ENCODE measurements at places on chromosomes 3 and 15. TPM values are rescaled to one million over a fixed set of nuclear protein-coding genes. Genes with fewer than 3 reads are reported as not detected.

Gene EOMES
- not detected for total RNA-seq

Gene ARL14
- 13.0 TPM for total RNA-seq

Gene PDCD10
- total RNA-seq: 84.6 TPM

Gene VEPH1
- total RNA-seq: 4.0 TPM

Gene SLC2A2
- not detected for total RNA-seq

Gene PDZRN3
- total RNA-seq: not detected

Gene CHRFAM7A
- not detected for total RNA-seq

Gene CASR
- not detected for total RNA-seq

Gene TNNC1
- total RNA-seq: 8.3 TPM

Gene ABCF3
- total RNA-seq: 137 TPM

Gene CMTM8
- 16.8 TPM for total RNA-seq

Gene GPR87
- total RNA-seq: 9.0 TPM

Gene SOX14
- total RNA-seq: not detected

Gene B2M
- total RNA-seq: 685 TPM

Gene WDR53
- 34.8 TPM for total RNA-seq

Gene SNX22
- total RNA-seq: 0.33 TPM

Gene TM4SF1
- total RNA-seq: 146 TPM

Gene THOC7
- 104 TPM for total RNA-seq

Gene TRPC1
- 3.8 TPM for total RNA-seq

Gene CNTN6
- total RNA-seq: not detected

Gene CHST13
- total RNA-seq: 0.52 TPM

DNA sequence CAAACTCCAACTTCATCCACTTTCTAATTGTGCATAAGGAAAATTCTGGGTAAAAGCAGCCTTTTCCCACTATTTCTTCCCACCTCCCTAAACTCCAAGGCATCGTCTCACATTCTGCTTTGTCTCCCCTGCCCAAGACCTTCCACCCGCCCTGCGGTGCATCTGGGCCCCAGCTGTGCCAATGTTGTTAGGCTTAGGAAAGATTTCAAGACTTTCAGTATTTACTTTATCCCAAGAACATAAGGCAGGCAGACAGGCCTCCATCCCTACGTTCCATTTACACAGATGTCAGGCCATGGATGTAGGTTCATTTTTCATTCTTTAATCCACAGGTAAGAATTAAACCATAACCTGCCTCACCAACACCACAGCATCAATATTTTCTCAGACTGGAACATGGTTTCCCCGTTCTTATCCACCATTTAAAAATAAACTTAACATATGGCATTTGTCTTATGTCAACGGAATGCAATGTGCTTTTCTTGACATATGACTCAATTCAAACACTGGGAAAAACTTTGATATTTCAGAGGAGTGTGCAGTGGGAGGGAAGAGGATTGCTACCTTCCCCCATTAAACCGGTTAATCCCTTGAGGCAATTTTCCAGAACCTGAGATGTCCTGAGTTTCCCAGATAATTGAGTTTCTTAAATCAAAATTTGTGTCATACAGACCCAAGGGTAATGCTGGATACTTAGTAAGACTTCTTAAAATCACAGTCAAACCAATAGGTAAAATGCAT, 238.0 kb upstream of the LRIG1 start:
- DNase-seq: peak; percentile 51

GRCh38 chr15:42984493-42985034, 64.0 kb upstream of the TTBK2 start:
- no peak for DNase-seq

DNA sequence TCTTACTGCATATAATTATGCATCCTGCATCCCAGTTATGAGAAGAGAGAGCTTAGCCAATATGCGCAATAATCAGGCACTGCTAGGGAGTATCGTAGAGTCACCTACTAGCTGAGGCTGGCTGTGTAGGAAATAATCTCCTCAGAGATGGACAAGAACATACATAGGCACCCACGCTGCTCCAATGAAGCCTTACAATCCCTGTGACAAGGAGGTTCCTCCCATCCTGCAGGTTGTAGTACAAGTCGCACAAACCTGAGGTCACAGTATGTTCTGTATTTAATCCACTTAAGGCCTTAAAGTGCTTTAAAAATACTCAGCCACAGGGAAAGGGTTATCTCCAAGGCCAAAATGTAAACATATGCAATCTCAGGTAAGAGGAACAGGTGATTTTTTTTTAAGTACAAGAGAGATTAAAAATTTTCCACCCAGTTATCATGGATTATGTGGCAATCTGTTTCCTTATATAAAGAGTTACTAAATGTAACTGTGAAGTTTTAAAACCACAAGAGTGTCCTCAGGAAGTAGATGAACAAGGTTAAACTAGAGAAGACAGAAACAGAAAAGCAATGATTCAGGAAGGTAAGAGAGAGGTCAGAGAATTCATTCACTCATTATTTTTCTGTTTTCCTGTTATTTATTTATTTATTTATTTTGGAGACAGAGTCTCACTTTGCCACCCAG, 7.5 kb upstream of the COLQ start:
- DNase-seq: no peak

GRCh38 chr15:91521996-91522395, 331.5 kb upstream of the SLCO3A1 start:
- peak; percentile 74 for DNase-seq

DNA sequence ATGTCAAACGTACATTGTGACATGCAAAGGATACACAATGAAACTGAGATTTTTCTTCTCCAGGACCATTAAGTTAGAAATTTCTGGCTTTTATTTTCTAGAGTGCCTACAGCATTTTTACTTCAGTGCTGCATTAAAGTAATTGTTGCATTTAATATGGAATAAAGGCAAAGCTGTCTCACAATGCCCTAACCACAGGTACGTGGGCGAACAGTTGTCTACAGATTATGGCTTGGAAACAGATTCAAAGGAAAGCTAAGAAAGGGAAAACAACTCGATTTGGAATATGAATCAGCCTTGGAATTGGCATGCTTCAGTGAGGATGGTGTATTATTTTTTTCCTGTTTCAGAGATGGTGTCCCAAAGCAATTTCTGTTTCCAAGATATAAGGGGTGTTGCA, 79.1 kb upstream of the TUSC7 start:
- no peak for DNase-seq

- DNase-seq: peak; percentile 79
These were observed 43.8 kb downstream of the NCEH1 start for GRCh38 chr3:172666873-172667694.

GRCh38 chr3:136036306-136036705, 70.8 kb downstream of the PPP2R3A start:
- no peak for DNase-seq

DNA sequence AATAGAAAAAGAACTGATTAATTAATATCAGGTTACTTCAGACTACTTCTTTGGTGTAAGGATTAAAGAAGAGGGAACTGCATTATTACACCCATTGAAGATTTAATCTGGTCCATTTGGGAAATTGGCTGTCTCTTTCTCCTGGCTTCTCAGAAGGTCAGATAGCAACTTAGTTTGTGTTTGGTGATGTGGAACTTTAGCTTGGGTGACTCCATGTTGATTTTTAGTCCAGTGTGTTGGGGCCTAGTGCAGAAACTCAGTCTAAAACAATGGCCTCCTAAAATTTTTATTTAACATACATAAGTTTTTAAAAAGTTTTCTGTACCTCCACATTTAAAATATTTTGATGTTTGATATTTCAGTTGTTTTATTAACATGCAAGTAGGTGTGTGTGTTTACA, 27.6 kb upstream of the GPD1L start:
- no peak for DNase-seq

DNA sequence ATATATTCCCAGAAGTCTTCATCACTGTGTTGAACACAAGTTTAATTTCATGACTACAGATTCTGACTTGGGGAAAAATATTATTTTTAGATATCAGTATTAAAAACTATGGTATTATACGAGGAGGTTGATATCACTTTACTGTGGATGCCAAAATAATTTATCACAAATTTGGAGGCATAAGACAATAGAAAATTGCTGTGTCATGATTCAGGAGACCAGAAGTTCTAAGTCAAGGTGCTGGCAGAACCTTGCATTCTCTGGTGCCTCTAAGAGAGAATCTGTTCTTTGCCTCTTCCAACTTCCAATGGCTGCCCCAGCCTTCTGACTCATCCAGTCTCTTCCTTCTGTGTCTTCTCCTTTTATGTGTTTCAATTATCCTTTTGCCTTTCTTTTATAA, 325.0 kb upstream of the CNTN4 start:
- DNase-seq: no peak

- no peak for DNase-seq
These were observed 48.2 kb upstream of the FGD5 start for GRCh38 chr3:14770591-14770990.

GRCh38 chr15:20340931-20341661, 200.5 kb downstream of the GOLGA6L6 start:
- no peak for DNase-seq

DNA sequence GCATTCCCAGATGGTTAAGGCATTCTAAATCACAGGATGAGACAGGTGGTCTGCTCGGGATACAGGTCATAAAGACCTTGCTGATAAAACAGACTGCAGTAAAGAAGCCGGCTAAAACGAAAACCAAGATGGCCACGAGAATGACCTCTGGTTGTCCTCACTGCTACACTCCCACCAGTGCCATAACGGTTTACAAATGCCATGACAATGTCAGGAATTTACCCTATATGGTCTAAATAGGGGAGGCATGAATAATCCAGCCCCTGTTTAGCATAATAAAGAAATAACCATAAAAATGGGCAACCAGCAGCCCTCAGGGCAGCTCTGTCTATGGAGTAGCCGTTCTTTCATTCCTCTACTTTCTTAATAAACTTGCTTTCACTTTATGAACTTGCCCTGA, 151.1 kb downstream of the ZNF385D start:
- no peak for DNase-seq

DNA sequence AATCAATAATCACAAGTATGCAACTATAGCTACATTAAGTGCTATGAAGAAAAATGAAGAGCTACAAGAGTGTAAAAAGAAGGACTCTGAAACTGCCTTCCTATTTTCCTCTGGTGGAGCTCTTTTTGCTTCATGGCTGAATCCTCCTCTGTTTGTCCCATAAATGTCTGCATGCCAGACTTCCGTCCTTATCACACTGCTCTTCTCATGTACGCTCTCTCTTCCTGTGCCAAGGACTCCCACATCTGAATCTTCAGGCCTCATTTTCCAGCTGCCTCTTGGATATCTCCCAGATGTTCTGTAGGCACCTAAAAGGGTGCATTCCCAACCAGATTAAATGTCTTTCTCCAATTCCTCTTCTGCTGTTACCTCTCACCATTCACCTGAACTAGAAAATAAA, 123.7 kb downstream of the MECOM start:
- DNase-seq: no peak

- DNase-seq: no peak
These were observed 31.6 kb upstream of the SLC35G2 start for GRCh38 chr3:136787349-136787748.

GRCh38 chr3:196942915-196943277, 568 bp upstream of the NCBP2 start:
- no peak for DNase-seq

GRCh38 chr15:51738553-51738952, 1.1 kb upstream of the LYSMD2 start:
- DNase-seq: no peak

DNA sequence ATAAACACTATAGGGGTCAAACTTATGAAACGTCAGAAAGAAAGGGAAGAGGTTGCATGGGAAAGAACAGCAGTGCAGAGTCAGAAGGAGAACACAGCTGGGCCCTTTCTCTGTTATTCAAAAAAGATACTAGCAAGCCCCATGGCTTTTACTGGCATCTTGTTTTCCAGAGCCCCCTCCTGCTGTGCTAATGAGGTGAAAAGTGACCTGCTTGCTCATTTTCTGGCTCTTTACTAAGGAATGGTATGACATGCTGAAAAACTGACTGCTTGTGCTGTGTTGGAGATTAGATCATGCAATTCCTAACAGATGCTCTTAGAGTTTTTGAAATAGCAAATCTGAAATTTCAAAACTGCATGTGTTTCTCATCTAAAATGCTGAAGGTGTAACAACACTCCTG, 541.6 kb upstream of the ALCAM start:
- no peak for DNase-seq

GRCh38 chr3:149771652-149772271, 19.5 kb upstream of the COMMD2 start:
- DNase-seq: peak; percentile 43

- DNase-seq: no peak
These were observed 668.8 kb upstream of the ADAMTS9 start for GRCh38 chr3:65356331-65357248.

DNA sequence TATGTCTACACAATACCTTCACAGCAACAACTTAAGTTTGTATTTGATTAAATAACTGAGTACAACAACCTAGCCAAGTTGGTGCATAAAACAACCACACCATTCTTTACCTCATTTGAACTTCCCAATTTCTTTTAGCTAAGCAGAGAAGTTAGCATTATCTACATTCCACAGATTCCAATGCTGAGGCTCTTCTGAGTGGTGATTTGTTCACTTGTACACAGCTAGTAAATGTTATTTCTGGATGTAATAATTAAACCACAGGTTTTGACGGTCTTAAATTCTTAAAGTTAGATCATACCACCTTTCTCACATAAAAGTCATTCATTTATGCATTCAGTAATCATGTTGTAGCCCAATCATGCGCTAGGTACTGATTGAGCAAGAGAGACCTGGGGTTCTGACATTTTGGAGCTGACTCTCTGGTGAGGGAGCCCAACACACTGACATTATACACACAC, 102.5 kb downstream of the SST start:
- no peak for DNase-seq

DNA sequence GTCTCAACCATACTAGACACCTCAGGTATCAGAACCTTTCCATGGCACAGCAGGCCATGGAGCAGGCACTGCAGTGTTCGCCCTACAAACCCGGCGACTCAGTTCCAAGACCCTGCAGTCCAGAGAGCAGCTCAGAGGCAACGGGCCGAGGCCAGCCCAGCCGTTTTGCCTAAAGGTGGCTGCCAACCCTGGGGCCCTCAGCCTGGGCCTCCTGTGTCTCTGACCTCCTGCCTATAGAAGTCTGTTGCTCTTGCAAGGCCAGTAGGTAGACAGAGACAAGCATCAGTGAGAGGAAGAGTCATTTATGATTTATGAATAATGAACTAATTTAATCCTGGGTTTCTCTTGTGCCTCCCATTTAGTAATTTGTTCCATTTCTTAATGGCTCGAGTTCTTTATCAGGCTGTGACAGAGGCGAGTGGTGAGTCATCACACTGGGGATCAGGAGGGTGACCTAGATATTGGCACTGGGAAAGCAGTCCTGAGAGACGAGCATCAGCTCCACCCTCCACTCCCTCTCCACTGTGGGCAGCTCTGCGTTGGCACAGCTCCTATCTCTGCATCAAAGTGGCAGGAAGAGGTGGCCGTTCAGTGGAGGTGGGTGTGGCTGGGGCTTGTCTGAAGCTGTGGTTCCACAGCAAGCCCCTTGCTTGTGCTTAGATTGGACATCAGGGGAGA, 79.8 kb downstream of the ABHD5 start:
- DNase-seq: peak; percentile 87

DNA sequence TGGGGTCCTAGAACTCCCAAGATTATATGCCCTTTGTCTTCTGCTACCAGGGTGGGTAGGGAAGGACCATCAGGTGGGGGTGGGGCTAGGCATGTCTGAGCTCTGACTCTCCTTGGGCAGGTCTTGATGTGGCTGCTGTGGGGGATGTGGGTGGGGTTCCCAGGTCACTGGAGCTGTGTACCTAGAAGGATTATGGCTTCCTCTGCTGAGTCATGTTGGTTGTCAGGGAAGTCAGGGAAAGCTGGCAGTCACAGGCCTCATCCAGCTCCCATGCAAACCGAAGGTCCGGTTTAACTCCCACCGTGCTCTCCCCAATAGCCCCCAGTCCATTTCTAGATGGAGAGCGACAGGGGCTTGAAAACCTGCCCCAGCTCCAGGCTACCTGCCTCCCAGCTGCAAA, 35.2 kb downstream of the EID1 start:
- peak; percentile 5 for DNase-seq

Data from PC-9 (cell line).